ENCODE measurements at places on chromosomes 7 and 10. TPM values are rescaled to one million over a fixed set of nuclear protein-coding genes. Genes with fewer than 3 reads are reported as not detected.

- DNase-seq, result peak; percentile 92
Observed at GRCh38 chr10:125149036-125149679, 11.2 kb downstream of the CTBP2 start.

DNA sequence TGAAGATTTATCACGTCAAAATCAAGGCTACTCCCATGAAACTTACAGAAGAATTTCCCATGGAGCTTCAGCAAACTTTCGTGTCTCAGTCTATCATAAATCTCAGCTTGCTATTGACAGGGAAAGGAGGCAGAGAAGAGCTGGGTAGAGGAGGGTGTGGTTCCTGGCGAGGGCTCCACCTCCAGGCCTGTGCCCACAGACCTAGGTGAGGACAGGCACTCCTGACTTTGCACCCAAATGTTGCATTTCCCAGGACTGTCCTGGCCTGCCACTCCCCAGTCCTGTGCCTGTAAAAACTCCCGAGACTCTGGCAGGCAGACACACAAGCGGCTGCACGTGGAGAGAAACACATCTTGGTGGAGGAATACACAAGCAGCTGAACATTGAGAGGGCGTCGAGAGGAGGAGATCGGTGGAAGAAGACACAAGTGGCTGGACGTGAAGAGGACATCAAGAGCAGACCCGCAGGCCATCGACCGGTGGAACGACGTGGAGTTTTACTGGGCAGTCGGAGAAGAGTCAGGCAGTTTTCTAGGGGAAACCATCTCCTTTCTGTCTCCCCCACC lies 145.1 kb downstream of the CTNNA3 start:
- no peak for DNase-seq

GRCh38 chr10:25198151-25198550 lies 23.4 kb downstream of the GPR158 start:
- no peak for DNase-seq

GRCh38 chr10:117677890-117678500 lies 135.4 kb downstream of the EMX2 start:
- DNase-seq, result no peak

- DNase-seq, result no peak
Observed at GRCh38 chr10:112634096-112634830, 187.2 kb downstream of the VTI1A start.

DNA sequence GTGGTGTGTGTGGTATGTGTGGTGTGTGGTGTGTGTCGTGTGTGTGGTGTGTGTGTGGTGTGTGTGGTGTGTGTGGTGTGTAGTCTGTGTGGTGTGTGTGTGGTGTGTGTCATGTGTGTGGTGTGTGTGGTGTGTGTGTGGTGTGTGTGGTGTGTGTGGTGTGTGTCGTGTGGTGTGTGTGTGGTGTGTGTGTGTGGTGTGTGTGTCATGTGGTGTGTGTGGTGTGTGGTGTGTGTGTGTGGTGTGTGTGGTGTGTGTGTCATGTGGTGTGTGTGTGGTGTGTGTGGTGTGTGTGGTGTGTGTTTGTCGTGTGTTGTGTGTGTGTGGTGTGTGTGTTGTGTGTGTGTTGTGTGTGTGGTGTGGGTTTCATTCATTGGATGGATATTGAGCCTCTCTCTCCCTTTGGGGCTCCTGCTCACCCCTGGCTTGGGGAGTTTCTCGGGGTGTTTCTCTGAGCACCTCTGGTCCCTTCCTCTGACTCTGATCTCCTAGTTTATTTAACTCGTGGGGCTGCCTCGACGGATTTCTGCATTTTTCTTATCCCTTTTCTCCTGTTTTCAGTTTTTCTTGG lies 145.8 kb downstream of the DNAJB6 start:
- no peak for DNase-seq

- DNase-seq, result no peak
Observed at GRCh38 chr7:3041986-3042675, 1.5 kb downstream of the CARD11 start.

GRCh38 chr10:101287183-101287996 lies 58.1 kb upstream of the LBX1 start:
- no peak for DNase-seq

GRCh38 chr7:112546723-112547513 lies 66.1 kb downstream of the LSMEM1 start:
- DNase-seq, result no peak

- no peak for DNase-seq
Observed at GRCh38 chr7:266851-267840, 22.8 kb upstream of the FOXL3 start.

DNA sequence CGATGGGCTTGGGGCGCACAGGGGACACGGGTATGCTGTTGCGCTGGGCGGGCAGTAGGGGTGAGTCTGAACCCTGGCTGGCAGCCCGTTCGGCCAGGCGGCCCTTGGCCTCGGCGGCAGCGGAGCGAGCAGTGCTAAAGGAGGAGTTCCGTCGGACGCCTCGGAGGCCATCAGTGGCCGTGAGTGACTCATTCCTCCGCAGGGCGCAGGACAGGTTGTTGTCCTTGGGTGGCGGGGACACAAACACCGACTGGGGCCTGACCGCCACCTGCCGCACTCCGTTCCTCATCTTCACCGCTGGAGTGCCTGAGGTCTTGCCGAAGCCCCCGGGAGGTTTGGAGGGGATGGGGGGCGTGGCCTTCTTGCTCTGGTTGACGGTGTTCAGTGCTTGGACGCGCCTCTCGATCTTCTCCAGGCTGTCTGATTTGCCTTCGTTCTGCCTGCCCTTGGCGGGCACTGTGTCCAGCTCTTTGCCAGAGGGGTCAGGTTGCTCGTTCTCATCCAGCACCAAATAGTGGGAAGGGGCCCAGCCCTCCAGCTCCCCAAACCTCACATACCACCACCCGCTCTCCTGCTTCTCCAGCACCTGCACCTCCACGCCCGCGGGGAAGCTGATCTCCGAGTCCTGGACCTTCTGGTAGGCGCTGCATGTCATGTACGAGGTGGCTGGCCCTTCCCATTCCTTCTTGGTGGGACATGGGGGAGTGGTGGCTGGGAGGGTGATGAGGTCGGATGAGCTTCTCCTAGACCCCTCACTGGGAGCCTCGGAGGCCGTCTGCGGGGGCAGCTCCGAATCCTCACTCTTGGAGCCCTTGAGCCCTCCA lies 108.7 kb downstream of the NEURL1 start:
- DNase-seq, result no peak

DNA sequence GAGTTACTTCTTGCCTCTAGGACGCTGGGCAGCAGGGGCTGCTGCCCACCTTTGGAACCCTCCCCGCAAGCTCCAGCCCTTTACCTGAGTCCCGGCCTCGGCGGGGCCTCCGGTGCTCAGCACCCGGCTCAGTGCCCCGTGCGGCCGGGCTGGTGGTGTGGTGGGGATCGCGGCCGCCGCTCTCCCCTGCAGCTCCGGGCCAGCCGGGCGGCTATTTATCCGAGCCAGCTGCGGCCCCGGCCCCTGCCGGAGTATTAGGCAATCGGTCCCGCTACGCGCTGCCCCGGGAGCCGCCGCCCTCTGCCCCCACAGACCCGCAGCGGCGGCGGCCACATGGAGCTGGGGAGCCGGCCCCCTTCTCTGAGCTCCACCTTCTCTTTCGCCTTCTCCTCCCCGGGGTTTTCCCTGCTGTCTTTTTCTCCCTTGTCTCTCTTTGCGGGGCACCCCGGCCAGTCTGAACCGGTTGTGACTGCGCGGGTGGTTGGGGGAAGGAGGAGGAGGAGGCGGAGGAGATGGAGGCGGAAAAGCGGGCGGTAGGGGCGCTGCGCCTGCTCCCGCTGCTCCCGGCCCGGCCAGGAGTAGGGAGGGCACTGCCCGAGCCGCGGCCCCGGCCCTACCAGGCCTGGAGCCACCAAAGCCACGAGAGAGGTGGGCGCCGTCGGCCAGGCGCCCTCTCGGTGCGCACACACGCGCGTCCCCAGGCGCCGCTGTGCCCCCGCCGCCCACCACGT lies at the start of gene SLC16A9:
Gene SLC16A9 (minus strand): TSS at position 456 of the 731 bp plus-strand sequence. CDS start 25,559 bp downstream, outside the sequence.
- DNase-seq, result peak; percentile 46

- no peak for DNase-seq
Observed at GRCh38 chr10:13173616-13174015, 12.3 kb downstream of the MCM10 start.

- no peak for DNase-seq
Observed at GRCh38 chr7:81285142-81285871, 366.5 kb upstream of the SEMA3C start.

DNA sequence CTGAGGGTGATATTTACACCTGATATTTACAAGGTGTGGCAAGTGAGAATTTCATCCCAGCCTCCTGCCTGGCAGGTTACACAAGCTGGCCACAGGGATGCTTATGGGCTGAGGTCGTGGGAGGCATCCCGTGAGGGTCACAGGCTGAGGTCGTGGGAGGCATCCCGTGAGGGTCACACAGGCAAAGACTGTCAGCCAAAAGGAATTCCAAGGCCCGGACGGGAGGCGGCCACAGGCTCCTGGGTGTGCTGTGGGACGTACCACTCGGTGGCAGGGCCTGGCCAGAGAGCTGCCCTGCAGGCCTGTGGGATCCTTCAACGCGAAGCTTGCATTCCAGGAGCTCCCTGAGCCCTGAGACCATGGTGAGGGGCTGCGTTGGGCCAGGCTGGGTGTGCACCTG lies 460.6 kb downstream of the DNAJB6 start:
- DNase-seq, result no peak

DNA sequence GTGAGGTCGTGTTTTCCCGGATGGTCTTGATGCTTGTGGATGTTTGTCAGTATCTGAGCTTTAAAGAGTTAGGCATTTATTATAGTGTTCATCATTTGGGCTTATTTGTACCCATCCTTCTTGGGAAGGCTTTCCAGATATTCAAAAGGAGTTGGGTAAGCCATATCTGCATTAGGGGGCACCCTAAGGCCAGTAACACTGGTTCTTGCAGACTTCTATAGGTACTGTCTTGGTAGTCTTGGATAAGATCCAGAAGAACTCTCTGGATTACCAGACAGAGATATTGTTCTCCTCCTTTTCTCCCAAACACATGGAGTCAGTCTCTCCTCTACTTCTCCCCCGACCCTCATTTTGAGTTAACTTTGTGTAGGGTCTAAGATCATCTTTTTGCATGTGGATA lies 92.8 kb downstream of the SDK1 start:
- no peak for DNase-seq

DNA sequence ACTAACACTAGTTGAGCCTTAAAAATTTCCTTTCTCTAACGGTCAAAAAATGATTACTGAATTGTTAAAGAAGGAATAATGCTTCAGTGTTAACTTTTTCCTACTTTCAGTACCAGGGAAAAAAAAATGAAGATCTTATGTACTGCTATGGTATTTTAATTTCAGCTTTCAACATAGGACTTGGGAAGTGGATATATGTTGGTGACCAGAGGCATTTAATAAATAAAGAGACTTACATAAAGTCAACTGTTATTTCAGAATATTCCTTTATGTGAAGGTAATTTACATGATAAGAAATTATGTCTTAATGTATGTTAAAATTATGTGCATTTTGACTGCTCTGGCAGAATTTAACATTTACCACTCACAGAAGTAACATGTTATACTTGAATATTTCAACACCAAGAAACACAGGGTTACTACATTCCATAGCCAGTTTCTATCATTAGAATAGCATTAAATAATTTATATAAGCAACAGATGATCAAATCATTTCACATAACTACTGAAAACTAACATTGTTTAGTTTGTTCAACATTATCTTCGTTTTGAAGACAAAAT lies 250.3 kb upstream of the MDFIC start:
- no peak for DNase-seq

GRCh38 chr10:77550378-77550777 lies 87.2 kb downstream of the KCNMA1 start:
- DNase-seq, result peak; percentile 35

DNA sequence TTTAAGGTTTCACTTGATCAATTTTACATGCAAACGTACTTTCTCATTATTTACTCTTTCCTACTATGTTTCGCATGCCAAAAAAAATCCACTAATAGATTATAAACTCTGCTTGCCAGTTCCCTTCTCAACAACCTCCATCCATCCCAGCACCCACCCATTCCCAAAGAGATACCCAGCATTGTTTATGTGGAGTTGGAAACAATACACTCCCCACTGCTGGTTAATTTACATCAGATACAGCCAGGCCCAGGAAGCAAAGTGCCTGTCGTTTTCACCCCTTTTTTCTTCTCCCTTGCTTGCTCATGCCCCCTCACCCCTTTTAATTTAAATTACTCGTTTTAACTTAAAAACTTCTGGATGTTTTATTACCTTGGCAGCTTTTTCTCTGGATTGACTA lies 59.9 kb downstream of the HIBADH start:
- DNase-seq, result no peak

DNA sequence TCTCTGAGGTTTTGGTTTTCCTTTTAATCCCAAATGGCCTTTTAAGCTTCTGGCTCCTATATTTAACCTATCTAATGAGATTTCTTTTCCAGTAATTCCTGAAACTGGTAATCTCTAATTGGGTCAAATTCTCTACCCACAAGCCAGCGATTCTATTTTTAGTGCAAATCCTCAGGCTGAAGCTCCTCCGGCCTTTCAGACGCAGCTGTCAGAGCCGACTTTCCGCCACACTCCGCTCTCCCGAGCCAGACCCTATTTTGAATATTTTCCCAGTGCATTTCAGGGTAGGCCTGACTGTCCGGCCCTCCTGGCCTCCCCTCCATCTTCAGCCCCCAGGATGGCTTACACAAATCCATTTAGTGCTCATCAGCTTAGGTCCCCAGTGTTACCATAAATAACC lies 9.7 kb upstream of the ADCY1 start:
- no peak for DNase-seq

Gene PHKG1
- 30.1 TPM for total RNA-seq

Gene FAM24B
- total RNA-seq, result not detected

Gene CPXM2
- 0.63 TPM for total RNA-seq

Gene NRP1
- 20.4 TPM for total RNA-seq

Gene MRC1
- 13.6 TPM for total RNA-seq

Gene MAT1A
- total RNA-seq, result not detected

Gene TEX36
- not detected for total RNA-seq

Gene PLOD3
- 8.2 TPM for total RNA-seq

Gene ZNF239
- 3.3 TPM for total RNA-seq

Data from gastrocnemius medialis (tissue), 4 donors.